Keratinocyte (primary cell): ENCODE measurements at places on chromosomes 16 and 17.

DNA sequence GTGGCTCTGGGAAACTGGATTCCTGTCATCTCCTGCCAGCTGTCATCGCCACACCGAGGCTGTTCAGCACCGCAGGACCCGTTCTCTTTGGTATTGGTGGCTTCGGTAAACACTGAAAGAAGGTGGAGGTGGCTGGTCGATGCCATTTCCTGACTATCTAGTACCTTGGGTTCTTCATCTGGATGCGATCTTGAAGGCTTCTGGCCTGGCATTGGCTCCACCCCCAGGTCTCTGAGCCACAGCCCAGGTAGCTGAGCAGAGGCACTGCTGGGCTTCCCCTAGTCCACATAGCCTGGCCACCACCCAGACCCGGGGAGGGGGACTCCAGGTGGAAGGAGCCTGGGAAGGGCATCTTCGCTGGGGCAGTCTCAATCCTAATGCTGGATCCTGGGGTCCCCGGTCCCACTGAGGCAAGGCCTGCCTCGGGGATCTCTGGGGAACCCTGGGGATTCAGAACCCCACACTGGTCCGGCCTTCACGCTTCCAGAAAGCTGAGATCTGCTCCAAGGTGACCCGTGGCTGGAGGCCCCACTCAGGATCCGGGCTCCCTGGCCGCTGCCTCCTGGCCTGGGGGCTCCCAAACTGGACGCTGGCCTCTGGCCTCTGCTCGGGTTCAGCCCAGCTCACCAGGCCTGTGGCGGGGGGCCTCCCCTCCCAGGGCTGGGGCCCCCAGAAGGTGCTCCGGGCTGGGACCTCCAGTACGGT, 1.8 kb downstream of the C16orf54 start:
- DNase-seq, result no peak

- DNase-seq, result no peak
Measured at GRCh38 chr16:46582313-46582712, 38.9 kb downstream of the SHCBP1 start.

DNA sequence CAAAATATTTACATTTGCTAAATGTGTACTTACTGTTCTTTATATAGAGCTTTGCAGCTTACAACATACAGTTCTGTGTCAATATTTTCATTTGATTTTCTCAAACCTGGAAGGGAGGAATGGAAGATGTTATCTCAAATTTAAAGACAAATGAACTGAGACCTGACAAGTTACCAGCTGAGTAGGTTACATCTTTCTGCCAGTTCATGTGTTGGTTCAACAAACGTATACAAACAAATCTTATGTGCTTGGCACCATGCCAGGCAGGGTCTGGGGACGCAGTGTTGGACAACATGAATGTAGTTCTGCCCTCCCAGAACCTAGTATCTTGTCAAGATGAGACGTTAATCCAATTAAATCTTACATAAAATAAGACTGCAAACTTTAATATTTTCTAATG, 507.5 kb upstream of the HSBP1 start:
- DNase-seq, result no peak

DNA sequence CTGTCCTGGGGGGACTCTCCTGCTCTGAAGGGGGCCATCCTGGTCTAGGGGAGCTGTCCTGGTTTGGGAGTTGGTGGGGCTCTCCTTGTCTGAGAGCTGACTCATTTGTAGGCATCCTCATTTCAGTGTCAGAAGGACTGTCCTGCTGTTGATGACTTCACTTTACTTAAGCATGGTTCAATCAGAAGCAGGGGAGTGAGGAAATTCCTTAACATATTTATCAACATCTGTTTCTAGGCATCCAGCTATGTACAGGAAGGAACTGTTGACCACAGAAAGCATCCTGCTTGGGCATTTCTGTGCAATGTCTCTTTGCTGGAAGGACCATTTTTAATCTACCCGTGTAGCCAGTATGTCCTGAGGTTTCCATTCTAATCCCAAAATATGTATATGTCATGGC, 502.7 kb upstream of the HSBP1 start:
- peak; percentile 11 for DNase-seq

DNA sequence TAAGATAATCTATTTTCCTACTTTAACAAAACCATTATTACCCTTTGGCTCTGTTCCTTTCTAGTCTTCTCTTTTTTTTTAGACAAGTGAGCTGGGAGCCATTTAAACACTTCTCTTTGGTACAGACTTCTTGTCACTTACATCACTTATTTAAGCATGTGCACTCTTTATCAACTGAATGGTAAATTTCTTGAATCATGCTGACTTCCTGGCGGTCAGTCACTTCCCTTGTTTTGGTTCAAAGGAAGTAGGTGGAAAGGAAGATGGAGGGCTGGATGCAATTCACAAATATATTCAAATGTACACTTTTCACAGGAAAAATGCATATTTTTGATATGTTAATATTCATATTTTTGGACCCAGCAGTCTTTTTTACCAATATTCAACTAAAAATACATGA, 97.1 kb downstream of the ITFG1 start:
- DNase-seq, result no peak

DNA sequence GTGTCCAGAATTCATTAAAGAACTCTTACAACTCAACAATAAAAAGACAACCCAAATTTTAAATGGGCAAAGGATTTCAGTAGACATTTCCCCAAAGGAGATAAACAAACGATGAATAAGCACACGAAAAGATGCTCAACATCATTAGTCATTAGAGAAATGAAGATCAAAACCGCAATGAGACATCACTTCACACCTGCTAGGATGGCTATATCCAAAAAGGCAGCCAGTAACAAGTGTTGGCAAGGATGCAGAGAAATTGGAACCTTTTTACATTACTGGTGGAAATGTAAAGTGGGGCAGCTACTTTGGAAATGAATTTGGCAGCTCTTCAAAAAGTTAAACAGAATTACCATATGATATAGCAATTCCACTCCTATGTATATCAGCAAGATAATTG, 42.0 kb downstream of the PITPNM3 start:
- no peak for DNase-seq

- DNase-seq, result no peak
Measured at GRCh38 chr16:3035972-3036725, 595 bp downstream of the BICDL2 start.

- no peak for DNase-seq
Measured at GRCh38 chr17:10032118-10032852, 127.2 kb upstream of the RCVRN start.

GRCh38 chr17:8007836-8008235, 5.4 kb downstream of the GUCY2D start:
- no peak for DNase-seq

- DNase-seq, result no peak
Measured at GRCh38 chr17:56038131-56038530, 115.1 kb upstream of the ANKFN1 start.

DNA sequence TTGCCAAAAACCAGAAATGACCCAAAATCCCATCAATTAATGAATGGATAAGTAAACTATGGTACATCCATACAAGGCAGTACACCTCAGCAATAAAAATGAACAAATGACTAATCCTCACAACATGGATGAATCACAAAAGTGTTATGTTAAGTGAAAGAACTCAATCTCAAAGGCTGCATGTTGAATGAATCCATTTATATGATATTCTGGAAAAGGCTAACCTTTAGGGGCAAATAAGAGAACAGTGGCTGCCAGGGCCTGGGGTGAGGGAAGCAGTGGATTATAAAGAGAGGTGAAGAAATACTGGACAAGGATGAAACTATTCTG, 46.1 kb upstream of the MSI2 start:
- peak; percentile 9 for DNase-seq

DNA sequence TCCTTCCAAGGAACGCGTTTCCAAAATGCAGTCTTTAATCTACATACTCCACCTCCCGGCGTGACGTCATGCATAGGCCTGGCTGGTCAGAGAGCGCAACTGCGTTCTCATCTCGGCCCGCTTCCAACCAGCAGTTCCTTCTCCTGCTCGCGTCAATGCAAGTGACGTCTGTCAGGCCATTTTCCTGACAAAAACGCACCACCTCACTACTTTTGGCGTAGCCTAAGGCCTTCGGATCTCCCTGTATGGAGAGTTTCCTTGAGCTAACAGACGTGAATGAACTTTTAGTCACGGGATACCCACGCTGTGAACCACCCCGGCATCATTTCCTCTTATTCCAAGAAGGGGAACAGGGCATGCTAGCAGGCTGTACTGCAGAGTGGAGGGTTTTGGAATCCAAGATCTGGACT, 25.0 kb downstream of the TEX14 start:
- no peak for DNase-seq

GRCh38 chr17:21705021-21705601, 12.8 kb downstream of the KCNJ18 start:
- DNase-seq, result no peak

DNA sequence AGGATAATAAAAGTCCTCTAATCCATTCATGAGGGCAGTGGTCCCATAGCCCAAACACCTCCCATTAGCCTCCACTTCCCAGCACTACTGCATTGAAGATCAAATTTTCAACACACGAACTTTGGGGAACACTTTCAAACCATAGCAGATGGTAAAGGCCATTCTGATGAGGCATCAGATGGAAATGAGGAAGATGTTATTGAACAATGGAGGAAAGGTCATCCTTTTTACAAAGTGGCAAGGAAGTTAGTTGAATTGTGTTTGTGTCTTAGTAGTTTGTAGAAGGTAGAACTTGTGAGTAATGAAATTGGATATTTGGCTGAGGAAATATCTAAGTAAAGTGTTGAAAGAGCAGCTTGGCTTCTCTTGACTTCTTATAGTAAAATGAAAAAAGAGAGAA, 93.3 kb upstream of the NLRP1 start:
- no peak for DNase-seq

DNA sequence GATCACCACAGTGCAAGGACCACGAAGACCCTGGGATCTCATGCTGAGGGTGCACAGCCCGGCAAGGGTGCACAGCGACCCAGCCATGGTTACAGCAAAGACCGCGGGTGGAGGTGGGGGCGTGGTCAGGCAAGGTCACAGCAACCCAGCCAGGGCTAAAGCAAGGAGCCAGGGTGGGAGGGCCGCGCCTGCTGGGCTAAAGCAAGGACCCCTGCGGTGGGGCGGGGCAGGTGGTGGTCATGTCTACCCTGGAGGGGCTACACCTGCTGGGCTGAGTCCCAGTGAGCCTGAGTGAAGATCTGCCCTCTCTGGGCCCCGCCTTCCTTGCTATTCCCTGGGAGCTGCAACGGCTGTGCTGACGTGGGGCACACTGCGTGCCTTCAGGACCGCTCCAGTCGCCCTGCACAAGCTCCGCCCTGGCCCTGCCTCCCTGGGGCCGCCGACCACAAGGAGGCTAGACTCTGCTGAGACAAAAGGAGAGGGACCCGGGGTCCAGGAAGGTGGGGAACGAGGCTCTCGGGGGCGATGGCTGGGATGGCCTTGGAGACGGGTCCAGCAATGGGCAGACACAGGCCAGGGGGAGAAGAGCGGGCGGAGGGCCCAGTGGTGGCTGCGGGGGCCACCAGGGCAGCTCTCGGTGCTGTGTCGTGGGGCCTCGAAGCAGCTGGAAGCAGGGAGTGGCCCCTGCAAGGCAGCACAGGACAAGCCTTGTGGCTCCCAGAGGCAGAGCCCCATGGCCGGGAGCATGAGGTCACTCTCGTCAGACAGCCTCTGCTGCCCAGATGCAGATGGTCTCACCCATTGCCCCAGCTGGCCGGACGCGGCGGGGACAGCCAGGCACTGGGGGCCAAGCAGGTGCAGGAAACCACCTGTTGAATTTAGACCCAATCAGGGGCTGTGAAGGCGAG, 52.8 kb downstream of the CBFA2T3 start:
- no peak for DNase-seq

GRCh38 chr16:30092373-30093010, 768 bp upstream of the TBX6 start:
- no peak for DNase-seq

DNA sequence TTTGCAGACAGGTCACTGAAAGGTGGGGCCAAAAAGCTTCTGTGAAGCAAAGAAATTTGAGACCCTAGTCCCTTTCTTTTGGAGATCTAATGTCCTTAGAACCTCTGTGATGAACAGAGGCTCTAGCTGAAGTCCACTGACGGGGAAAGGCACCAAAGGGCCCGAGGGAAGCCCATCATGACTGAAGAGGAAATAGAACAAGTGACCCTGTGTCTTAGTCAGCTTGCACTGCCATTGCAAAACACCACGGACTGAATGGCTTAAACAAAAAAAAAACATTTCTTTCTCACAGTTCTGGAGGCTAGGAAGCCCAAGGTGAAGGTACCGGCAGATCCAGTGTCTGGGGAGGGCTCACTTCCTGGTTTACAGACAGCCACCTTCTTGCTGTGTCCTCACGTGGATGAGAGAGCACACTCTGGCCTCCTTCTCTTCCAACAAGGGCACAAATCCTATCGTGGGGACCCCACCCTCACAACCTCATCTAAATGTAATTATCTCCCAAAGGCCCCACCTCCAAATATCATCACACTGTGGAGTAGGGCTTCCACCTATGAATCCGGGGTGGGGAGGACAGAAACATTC, 24.3 kb upstream of the ASGR2 start:
- DNase-seq, result no peak

GRCh38 chr16:3501783-3502400, 1.1 kb downstream of the CLUAP1 start:
- DNase-seq, result no peak

DNA sequence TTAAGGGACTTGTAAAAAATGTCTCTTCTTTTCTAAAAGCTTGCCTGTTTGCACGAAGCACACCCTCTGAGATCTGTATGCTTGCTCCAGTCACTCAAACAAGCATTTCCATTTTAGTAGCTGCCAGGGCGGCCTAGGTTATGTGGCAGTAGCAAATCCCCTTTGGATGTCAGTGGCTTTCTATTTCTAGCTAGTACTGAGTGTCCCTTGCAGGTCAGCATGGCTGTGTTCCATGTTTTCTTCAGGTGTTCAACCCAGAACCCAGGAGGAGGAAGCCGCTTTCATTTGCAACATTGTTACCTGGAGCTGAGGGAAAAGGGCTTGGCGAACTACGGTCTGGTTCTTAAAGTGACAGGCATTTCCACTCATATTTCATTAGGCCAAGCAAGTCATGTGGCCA, 36.4 kb downstream of the FOXL1 start:
- DNase-seq, result no peak

DNA sequence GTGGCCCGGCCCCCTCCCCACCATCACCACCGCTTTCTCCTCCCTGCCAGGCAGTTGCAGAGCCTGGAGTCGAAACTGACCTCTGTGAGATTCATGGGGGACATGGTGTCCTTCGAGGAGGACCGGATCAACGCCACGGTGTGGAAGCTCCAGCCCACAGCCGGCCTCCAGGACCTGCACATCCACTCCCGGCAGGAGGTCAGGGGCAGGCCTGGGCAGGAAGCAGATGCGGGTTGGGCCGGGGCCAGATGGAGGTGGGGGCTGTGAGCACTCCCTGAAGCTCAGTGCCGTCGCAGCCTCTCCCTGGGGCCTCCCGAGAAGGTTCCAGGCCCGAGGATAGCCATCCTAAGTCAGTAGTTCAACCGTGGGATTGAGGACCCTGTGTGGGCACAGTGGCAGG, 14.2 kb upstream of the ADGRG3 start:
- no peak for DNase-seq

- no peak for DNase-seq
Measured at GRCh38 chr16:88200896-88201185, 181.9 kb upstream of the ZNF469 start.

DNA sequence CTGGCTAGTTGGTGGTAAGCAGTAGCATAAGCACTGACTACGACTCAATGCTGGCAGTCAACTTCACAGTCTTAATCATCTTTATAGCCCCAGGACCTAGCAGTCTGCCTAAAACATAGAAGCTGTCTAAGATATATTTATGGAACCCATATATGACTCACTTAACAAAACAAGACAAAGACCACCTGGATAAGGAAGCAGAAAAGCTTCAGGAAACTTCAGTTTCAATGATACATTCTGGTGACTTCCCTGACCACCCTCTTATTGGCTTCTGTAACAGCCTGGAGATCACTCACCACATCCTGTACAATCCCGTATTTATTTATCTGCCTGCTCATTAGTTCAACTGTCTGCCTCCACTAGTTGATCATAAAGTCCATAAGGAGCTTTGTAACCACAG, 95.5 kb downstream of the PMP22 start:
- no peak for DNase-seq

- no peak for DNase-seq
Measured at GRCh38 chr17:17533901-17534441, 37.8 kb upstream of the RASD1 start.
